ENCODE measurements at places on chromosomes 12 and 14.

DNA sequence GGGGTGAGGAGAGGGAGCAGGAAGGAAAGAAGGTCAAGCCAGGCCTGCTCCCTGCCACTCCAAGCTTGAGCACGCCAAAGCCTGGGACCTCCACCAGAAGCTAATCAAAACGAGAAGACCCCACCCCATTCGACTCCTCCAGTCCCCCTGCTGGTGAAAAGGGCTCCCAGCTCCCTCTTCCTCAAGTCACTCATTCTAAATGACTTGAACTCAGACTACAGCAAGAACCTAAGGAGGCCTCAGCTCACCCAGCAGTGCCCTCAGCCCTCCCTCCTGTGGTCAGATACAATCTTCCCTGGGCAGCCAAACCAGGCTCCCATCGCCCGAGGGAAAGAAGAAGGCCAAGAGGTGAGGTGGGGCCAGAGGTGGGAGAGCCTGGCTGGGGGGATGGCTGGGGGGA is 17.4 kb downstream of the HDAC7 start:
- DNase-seq, result no peak

DNA sequence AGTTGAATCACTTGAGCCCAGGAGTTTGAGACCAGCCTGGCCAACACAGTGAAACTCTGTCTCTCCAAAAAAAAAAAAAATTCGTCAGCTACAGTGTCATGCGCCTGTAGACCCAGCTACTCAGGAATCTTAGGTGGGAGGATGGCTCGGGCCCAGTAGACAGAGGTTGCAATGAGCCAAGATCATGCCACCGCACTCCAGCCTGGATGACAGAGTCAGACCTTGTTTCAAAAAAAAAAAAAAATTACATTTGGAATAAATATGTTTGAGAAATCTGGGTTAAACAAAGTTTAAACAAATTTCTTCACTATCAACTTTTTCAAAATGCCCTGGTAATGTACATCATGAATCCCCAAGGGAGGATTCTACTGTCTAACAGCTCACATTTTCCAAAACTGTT is 187.0 kb upstream of the RASSF8 start:
- DNase-seq, result no peak

DNA sequence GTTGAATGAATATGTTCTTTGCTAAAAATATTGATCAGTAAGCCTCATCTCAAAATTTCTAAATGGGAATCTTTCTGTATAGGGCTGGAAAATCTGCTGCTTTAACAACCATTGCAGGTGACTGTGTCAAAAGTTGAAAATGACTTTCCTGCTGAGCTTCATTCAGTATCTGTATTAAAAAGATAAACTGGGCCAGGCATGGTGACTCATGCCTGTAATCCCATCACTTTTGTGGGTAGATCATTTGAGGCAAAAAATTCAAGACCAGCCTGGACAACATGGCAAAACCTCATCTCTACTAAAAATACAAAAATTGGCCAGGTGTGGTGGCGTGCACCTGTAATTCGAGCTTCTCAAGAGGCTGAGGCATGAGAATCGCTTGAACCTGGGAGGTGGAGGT is 213.7 kb upstream of the SYT10 start:
- DNase-seq, result no peak

DNA sequence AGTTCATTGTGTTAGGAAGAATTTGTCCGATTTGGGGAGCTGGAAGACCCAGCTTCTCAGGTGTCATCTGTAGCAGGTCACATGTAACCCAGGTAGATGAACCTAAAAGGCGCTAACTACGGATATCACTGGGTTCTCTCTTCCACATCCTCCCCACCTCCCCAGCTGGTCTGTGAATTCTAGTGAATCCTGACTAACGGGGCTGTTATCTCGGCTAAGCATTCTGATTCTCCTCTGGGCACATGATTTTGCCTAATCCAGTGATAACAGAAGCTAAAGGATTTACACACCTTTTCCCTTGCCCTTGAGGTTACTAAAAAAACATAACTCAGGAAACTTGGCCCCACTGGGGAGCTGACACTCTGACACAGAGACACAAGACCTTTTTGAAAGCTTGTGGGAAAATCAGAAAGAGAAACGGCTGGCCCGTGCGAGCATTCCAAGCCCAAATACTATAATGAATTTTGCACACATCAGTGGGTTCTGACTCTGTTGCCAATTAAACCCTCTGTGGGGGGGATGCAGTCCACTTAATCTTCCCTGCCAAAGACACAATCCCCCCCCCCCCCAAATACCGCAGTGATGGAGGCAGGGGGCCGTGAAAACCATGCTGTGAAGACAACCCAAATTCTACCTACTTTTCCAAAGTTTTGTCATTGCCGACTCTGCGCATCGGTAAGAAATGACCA is 81.0 kb upstream of the FZD10 start:
- no peak for DNase-seq
